Pancreas (tissue), 10 donors: ENCODE measurements at places on chromosomes 5 and 9. TPM values are rescaled to one million over a fixed set of nuclear protein-coding genes. Genes with fewer than 3 reads are reported as not detected.

SPINK13 gene
- polyA plus RNA-seq = not detected

FOXD4L3 gene
- 0.15 TPM for polyA plus RNA-seq

HMCN2 gene
- polyA plus RNA-seq = 2.7 TPM

CACFD1 gene
- 26.2 TPM for polyA plus RNA-seq

GPR151 gene
- not detected for polyA plus RNA-seq

STPG3 gene
- polyA plus RNA-seq = not detected

PCDHGC4 gene
- polyA plus RNA-seq = 0.65 TPM

CDH12 gene
- 0.31 TPM for polyA plus RNA-seq

UBE2QL1 gene
- 0.72 TPM for polyA plus RNA-seq

C9 gene
- polyA plus RNA-seq = not detected

GHR gene
- 1.2 TPM for polyA plus RNA-seq

SOHLH1 gene
- not detected for polyA plus RNA-seq

ADGRD2 gene
- not detected for polyA plus RNA-seq

CRB2 gene
- polyA plus RNA-seq = 0.08 TPM

NUTM2F gene
- polyA plus RNA-seq = 0.11 TPM

SLC34A3 gene
- polyA plus RNA-seq = 0.42 TPM

LRRC19 gene
- 0.16 TPM for polyA plus RNA-seq

IRGM gene
- 0.07 TPM for polyA plus RNA-seq

IGFBPL1 gene
- 2.2 TPM for polyA plus RNA-seq

ADCY2 gene
- 0.52 TPM for polyA plus RNA-seq

AGXT2 gene
- not detected for polyA plus RNA-seq

GLDC gene
- 1.2 TPM for polyA plus RNA-seq

NEURL1B gene
- polyA plus RNA-seq = 4.5 TPM

RNF183 gene
- polyA plus RNA-seq = 1.5 TPM

FPGS gene
- polyA plus RNA-seq = 85.3 TPM
